LNCaP clone FGC (cell line): ENCODE measurements at places on chromosomes 1 and 21.

DNA sequence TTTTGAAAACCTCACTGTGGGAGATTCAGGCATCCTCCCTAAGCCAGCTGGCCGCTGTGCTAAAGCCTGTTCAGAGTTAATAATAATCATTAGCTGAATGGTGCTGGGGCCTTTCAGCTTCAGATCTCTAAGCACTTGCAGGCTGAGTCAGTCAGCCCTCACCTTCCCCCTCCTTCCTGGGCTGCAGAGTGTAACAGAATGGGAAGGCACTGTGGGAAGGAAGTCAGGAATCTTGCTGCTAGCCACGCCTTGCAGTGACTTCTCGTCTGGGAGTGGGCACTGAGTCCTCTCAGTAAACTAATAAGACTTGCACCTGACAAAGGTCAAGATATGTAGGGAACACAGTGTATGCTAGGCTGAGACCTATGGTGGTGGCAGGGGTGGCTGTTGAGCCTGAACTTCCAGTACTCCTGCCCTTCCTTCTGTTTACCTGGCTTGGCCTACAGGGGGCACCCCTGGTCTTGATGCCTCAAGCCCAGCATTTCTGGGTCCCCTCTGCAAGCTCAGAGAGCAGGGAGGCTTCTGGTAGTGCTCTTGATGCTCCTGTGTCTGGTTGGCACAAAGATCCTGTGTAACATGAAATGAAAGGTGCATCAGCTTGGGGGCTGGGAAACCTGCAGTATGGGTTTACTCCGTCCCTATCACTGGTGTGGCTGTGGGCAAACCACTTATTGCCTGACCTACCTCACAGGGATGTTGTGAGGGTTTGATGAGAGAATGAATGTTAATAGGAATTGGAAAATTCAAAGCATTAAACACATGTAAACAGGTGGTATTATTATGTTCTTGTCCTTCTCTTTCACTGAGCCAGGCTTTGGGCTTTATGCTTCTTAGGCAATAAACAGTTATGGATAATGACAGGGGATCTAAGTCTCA lies 6.0 kb downstream of the CYB561D1 start:
- DNase-seq, result peak; percentile 90

DNA sequence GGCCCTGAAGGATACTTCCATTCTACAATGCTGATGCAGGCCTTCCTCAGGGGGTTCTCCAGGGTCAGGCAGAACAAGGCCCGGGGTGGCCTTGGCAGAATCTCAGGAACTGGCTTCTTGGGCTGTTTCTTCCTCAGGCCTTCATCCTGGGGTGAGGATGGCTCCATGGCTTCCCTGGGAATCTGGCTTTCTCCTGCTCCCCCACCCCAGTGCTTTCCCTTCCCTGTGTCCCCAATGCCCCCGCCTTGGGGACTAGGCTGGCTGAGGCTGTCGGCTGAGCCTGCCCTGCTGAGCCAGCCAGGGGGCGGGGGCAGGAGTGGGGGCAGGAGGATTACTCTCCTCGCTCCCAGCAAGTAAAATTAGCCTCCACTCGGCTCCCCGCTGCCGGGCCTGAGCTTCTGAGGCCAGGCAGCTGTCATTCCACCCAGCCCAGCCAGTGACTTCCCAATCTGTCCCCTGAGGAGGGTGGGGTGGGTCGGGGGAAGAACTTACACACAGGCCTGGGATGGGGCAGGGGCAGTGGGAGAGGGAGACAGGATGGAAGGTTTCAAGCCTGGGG lies at the start of gene CACNA1S:
Gene CACNA1S, minus strand, starts transcription at position 254 of the 559 bp plus-strand sequence. Its CDS starts 87 bp downstream, at position 167.
- no peak for DNase-seq

DNA sequence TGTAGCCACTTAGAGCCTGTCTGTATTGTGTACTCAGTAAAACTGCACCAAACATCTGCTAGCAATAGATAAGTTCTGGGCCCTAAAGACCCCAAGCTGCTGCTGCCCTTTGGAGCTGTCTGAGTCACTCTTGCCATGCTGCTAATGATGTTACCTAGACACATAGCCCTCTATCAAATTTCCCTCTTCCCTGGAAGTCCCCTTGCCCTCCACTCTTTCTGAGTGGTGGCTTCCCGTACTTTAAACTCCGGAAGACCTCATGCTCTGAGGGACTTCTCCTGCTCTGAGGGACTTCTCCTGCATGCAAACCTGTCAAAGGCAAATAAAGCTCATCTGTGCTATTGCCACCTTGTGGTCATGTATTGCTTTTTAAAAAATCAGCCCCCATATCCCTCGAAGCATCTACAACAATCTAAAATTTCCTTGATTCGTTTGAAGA lies 34.0 kb downstream of the FH start:
- DNase-seq, result no peak

- DNase-seq, result no peak
Observed at GRCh38 chr1:163826500-163826899, 504.7 kb downstream of the NUF2 start.

GRCh38 chr1:241926141-241926540 lies 31.4 kb upstream of the BECN2 start:
- DNase-seq, result no peak

- DNase-seq, result no peak
Observed at GRCh38 chr1:240457203-240457602, 154.8 kb downstream of the GREM2 start.

GRCh38 chr1:186531561-186532165 lies 70.7 kb upstream of the PDC start:
- DNase-seq, result no peak

DNA sequence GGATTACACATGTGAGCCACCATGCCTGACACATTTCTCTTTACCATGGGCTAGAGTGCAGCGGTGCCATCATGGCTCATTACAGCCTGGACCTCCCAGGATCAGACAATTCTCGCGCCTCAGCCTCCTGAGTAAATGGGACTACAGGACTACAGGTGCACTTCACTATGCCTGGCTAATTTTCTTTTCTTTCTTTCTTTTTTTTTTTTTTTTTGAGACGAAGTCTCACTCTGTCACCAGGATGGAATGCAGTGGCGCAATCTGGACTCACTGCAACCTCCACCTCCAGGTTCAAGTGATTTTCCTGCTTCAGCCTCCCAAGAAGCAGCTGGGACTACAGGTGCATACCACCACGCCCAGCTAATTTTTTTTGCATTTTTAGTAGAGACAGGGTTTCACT lies 14.8 kb upstream of the KIF1B start:
- DNase-seq, result no peak

GRCh38 chr1:16009030-16009460 lies 5.0 kb downstream of the SRARP start:
- DNase-seq, result no peak

DNA sequence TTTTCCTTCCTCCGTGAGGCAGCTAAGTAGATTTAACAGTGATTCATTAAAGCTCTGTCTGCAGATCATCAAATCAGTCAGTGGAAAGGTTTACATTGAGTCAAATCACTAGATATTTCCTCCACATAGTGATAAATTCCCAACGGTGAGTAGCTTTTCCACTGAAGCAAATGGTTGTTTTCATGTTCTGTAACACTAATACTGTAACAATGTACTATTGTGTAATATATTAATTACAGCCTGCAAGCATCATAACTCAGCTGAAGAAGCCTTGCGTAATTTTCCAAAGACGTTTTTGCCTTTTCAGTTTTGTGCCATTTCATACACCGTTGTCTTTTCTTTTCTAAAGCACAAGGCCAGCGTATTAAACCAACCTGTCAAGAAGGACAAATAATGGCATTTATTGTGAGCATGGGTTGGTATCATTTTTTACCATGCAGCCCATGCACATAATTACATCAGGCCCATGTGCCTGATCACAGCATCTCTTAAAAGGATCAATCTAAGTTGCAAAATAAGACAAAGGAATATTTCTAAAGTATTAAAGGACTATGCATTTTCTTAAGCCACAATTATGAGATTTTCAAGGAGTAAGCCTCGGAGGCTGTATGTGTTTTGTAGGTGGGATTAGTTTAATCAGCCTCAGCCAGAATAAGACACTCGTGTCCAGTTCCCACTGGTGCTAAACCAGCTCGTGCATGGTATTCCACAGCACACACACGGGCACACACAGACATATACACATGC lies 16.7 kb upstream of the PDE9A start:
- DNase-seq, result no peak

DNA sequence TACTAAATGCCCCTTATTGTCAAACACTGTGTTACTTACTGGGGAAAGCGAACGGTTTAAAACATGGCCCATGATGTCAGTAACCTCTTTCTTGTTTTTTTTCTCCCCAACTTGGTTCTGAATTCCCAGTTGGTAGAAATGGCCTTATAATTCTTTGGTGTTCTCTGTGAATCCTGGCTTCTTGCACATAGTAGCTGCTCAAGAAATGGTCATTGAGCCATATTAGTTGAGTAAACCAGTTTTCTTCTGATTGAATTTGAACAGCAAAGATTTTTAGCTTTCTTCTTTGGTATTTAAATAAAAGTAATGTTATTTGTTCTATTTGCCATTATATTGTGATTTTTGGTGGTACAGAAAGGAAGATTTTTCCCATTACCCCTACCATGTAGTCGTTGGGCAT lies 87.3 kb downstream of the NFIA start:
- DNase-seq, result no peak

GRCh38 chr1:173507205-173507846 lies 30.2 kb downstream of the PRDX6 start:
- peak; percentile 6 for DNase-seq

DNA sequence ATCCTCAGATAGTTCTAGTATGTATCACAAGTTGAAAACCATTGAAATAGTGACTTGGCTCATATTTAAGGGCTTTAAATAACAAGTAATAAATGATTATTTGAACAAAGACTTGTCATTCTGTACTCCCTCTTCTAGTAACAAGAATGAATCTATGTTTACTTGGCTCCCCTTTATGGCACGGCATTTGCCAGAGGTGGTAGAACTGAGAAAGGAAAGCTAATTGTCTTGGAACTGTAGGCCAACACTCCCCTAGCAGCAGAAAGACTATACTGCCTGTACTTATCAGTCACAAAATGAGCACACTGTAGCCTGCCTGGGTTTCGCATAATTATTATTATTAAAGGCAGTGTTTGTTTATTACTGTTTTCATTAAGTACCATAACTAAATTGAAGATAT lies 29.6 kb upstream of the SMYD2 start:
- no peak for DNase-seq

DNA sequence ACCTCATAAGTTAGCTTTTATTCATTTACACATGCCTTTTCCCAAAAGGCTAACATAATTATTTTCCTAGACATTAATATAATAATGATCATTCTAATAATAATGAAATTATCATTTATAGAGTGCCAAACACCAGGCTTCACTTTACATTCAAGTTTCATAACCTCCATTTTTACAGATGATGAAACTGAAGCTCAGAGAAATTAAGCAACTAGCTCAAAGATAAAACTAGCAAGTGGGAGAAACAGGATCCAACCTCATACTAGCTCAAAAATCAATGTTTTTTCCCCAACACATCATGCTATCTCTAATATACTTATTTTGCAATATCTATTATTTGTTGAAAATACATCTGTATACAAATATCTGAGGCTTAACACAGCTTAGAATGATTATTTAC lies 14.0 kb downstream of the LPGAT1 start:
- no peak for DNase-seq

DNA sequence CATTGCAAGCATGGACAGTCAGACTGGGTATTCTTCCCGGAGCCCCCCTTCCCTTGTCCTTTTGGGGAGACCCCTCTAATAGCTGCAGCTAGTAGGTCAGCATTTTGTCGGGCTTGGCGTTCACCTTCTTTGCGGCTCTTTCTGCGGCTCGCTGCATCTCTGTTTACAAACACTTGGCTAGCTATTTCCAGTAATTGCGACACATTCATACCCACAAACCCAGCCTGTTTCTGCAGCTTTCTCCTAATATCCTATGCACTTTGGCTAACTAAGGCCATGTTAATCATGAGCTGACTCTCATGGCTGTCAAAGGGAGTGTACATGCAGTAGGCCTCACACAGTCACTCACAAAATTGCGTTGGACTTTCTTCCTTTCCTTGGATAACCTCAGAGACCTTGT lies 716.4 kb downstream of the AMY1C start:
- no peak for DNase-seq

- DNase-seq, result no peak
Observed at GRCh38 chr1:62448221-62448933, 11.5 kb downstream of the USP1 start.

- DNase-seq, result no peak
Observed at GRCh38 chr1:72013161-72013560, 269.2 kb downstream of the NEGR1 start.

DNA sequence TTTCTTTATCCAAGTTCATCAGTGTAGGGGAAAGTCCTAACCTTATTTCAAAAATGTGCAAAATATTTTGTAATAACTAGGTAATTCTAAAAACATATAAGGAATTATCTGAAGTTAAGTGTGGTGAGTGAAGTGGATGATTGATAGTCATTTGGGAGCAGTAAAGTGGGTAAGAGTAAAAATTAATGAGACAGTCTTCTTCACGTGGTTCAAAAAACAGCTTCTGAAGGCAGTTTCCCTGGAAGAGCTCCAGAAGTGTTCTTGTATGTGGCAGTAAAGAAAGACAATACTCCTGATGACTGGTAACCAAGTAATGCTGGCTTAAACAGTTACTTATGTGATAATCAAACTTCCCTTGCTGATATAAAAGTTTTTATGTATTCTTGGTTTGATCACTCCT lies 50.3 kb downstream of the LEPR start:
- DNase-seq, result no peak

DNA sequence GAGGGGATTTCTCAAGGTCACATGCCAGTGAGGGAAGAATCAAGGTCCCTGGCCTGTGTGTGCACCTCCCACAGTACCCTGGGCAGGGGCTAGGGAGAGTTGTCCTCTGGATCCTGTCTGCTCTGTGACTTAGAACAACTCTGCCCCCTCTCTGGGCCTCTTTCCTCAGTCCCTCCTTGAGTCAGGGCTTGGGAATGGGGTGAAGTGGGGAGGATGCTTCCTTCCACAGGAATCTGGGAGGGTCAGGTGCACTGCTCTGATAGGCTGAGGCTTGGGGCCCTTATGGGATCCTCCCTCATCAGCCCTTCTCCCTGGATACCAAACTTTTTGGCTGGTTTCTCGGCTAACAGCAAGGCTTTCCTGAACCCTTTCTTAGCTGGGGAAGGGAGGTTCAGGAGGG lies 2.5 kb downstream of the TRNP1 start:
- DNase-seq, result no peak

- no peak for DNase-seq
Observed at GRCh38 chr1:218942431-218942830, 231.2 kb upstream of the LYPLAL1 start.

- DNase-seq, result no peak
Observed at GRCh38 chr1:184518736-184519357, 132.0 kb downstream of the C1orf21 start.

GRCh38 chr1:206100226-206100815 lies 16.9 kb downstream of the AVPR1B start:
- no peak for DNase-seq

- DNase-seq, result no peak
Observed at GRCh38 chr21:37742115-37742514, 174.1 kb downstream of the KCNJ6 start.

- DNase-seq, result no peak
Observed at GRCh38 chr1:207071426-207071825, 17.2 kb upstream of the C4BPB start.

DNA sequence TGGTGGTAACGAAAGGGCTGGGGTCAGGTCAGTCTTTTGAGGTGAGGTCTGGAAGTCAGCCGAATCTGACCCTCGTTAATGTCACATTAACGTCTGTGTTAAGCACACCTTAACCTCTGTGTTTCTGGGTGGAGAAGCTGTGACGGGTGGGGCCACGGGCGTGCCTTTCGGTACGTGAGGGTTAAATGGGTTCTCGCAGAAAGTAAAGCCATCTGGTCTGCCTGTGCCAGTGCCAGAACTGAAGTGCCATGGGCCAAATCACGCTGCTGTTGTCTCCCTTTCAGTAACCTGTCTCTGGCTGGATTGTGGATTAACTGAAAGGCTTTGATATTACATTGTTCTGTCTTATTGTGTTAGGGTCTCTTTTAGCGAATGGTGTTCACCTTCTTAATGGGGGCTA lies 14.4 kb downstream of the URB2 start:
- DNase-seq, result no peak
